ENCODE measurements at places on chromosomes 7 and 10. TPM values are rescaled to one million over a fixed set of nuclear protein-coding genes. Genes with fewer than 3 reads are reported as not detected.

GRCh38 chr7:155677688-155678087 is 33.2 kb downstream of the RBM33 start:
- no peaks in the 10 kb centered on the region for H3K27me3 ChIP-seq
- H3K27ac ChIP-seq = no peak overlapping the region
- peaks cover 56% of the 10 kb centered on the region for H3K36me3 ChIP-seq

- DNase-seq = no peak
- H3K27ac ChIP-seq = no peak overlapping the region
- peak overlapping the region; percentile 2 for H3K4me3 ChIP-seq
These were observed 32.5 kb upstream of the DAGLB start for GRCh38 chr7:6480323-6480660.

- peaks cover 12% of the 10 kb centered on the region for H3K4me1 ChIP-seq
- no peak overlapping the region for H3K27ac ChIP-seq
- DNase-seq = no peak
- no peaks in the 10 kb centered on the region for H3K36me3 ChIP-seq
- H3K27me3 ChIP-seq = no peaks in the 10 kb centered on the region
These were observed 45.4 kb downstream of the CALML3 start for GRCh38 chr10:5570007-5570655.

GRCh38 chr10:50510517-50511473 is 113.0 kb downstream of the SGMS1 start:
- DNase-seq = peak; percentile 48
- H3K27ac ChIP-seq = peak overlapping the region; percentile 68
- H3K27me3 ChIP-seq = no peaks in the 10 kb centered on the region
- H3K4me3 ChIP-seq = peak overlapping the region; percentile 73
- no peaks in the 10 kb centered on the region for H3K36me3 ChIP-seq

- H3K4me1 ChIP-seq = no peaks in the 10 kb centered on the region
- H3K4me3 ChIP-seq = no peak overlapping the region
- no peak for DNase-seq
- H3K27ac ChIP-seq = no peak overlapping the region
These were observed 88.7 kb downstream of the MAD1L1 start for GRCh38 chr7:2143981-2144595.

SUN3 gene
- total RNA-seq = not detected

DNA sequence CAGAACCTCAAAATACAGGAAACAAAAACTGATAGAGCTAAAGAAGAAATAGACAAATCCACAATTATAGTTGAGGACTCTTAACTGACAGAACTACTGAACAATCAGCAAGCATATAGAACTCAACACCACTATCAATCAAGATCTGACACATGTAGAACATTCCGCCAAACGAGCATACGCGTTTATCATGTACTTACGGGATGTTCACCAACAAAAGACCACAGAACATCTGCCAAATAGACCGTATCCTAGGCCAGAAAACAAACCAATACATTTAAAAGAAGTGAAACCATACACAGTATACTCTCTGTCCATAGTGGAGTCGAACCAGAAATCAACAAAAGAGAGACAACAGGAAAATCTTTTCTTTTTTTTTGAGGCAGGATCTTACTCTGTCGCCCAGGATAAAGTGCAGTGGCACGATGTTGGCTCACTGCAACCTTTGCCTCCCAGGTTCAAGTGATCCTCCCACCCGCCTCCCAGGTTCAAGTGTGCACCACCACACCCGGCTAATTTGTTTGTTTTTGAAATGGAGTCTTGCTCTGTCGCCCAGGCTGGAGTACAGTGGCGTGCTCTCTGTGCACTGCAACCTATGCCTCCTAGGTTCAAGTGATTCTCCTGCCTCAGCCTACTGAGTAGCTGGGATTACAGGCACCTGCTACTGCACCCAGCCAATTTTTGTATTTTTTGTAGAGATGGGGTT is 5.1 kb downstream of the GNA12 start:
- peaks cover 9% of the 10 kb centered on the region for H3K36me3 ChIP-seq
- DNase-seq = peak; percentile 13
- H3K27ac ChIP-seq = no peak overlapping the region
- H3K27me3 ChIP-seq = no peaks in the 10 kb centered on the region

GIMAP8 gene
- 8.0 TPM for total RNA-seq

GRCh38 chr7:156177422-156178055 is 365.3 kb upstream of the SHH start:
- DNase-seq = no peak
- no peaks in the 10 kb centered on the region for H3K4me1 ChIP-seq
- H3K27ac ChIP-seq = no peak overlapping the region
- no peaks in the 10 kb centered on the region for H3K27me3 ChIP-seq
- H3K36me3 ChIP-seq = no peaks in the 10 kb centered on the region
- H3K4me3 ChIP-seq = no peak overlapping the region

GRCh38 chr10:55160655-55161283 is 359.7 kb upstream of the PCDH15 start:
- H3K27me3 ChIP-seq = no peaks in the 10 kb centered on the region
- H3K4me1 ChIP-seq = no peaks in the 10 kb centered on the region
- no peak for DNase-seq
- no peaks in the 10 kb centered on the region for H3K36me3 ChIP-seq

PTPRZ1 gene
- not detected for total RNA-seq
